ELF-1 (cell line): ENCODE measurements at places on chromosomes 6 and 20.

DNA sequence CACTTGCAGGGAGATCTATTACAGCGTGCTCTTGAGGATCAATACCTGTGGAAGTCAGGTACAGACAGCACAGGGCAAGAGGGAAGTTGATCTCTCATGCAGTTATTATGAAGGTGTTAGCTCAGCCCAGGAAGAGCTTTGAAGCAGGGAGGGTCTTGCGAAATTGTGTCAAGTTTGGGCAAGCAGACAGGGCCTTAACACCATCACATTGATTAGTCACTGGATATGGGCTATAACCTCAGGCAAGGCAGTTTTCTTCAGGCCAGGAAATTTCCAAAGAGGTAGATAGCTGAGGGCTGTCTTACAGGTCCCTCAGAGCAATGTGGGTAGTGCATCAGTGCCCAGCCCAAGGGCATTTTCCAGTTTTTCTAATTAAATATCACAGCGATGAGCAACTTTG lies 643.8 kb downstream of the DHX35 start:
- DNase-seq: no peak

DNA sequence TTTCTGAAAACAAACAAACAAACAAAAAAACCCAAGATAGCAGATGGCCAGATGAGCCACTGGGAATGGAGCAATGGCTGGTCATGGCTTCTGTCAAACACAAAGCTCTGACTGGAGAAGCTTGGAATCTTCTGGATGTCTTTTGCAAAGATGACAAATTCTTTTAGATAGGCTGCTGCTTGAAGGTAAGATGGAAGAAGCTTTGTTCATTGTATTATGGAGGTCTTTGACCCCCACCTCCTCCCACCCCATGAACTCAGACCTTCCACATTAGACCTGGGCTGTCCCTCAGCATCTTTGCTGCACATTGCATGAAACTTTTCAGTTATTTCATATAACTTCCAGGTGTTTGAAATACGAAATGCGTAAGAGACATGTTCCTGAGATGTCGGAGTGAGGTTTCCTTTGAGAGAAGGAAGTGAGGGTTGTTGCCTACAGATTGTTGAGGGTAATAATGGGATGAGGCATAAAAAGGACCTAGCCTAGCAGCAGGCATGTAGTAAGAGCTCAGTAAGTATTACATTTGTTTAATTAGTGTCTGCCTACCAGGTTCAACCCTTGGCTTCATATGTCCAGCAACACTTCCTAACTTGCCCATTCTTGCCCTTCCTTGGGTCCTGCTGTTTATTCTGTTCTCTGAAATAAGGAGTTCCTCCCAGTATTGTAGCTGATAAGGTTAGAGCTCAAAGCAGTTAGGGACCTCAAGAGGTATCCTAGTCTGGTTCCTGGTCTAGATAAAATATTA lies 51.4 kb upstream of the IER3 start:
- DNase-seq: no peak

DNA sequence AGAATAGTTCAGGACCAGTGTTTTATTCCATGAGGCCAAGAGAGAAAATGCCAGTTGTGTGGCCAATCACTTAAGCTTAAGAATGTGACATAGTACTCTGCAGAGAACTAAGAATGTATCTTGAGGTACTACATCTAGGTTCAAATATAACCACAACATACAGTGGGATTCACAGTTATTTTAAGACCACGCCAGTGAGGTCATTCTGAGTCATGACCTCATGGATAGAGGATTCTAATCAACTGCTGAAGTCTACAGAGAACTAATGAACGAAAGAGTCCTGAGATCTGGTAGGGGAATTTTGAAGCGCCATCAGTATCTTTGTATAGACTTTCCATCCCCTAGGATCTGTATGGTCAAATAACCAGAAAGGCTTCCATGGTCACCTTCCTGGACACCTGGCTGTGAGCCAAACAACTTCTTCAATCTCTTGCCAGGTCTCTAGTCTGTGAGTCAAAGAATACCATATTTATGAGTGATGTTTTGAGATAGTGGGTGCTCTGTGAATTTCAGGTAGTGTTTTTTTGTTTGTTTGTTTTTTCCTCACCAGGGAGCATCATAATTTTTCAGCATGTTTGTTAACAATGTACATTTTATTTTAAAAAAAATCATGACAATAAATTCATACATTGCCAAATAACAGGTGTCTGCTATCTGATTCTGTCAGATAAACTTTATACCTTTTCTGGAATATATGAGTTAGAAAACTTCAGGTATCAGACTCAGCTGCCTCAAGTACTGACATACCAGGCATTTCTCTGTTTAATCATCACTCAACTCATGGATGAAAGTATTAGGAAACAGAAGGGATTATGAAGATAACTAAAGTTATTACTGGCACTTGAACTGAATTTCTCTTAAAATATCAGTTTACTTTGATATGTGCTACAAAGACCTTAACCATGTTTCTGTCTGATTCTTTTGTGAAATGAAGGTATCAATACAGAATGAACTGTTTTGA lies 217.9 kb downstream of the PLCB4 start:
- DNase-seq: no peak

DNA sequence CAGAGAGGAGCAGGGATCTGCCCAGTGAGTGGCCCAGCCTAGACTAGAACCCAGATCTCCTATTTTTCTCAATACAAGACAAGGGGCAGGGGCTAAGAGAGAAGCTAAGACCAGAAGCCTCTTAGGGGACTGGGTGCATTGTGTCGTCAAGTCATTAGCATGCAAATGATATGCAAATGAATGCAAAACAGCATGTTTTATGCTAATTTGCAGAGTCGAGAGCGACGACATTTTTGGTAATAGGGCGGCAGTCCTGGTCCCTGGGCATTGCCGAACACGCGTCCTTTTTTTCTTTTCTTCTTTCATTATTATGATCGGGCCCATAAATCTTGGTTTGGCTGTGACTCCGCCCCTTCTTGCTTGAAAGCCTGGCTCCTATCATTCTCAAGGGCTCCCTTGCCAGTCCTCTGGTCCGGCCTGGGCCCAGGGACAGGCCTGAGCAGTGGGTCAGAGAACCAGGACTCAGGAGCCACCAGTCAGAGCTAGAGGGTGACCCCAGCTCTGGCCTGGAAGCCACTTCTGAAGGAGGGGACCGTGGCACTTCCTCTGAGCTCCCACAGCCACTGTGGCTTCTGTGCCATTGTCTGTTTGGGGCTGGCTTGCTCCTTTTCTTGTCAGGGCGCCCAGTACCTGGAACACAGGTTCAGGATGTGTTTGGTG lies 32.0 kb upstream of the SCRT2 start:
- no peak for DNase-seq

GRCh38 chr6:82436740-82437139 lies 73.1 kb downstream of the TPBG start:
- DNase-seq: no peak

GRCh38 chr20:44471481-44471882 lies 4.2 kb upstream of the TTPAL start:
- peak; percentile 18 for DNase-seq

DNA sequence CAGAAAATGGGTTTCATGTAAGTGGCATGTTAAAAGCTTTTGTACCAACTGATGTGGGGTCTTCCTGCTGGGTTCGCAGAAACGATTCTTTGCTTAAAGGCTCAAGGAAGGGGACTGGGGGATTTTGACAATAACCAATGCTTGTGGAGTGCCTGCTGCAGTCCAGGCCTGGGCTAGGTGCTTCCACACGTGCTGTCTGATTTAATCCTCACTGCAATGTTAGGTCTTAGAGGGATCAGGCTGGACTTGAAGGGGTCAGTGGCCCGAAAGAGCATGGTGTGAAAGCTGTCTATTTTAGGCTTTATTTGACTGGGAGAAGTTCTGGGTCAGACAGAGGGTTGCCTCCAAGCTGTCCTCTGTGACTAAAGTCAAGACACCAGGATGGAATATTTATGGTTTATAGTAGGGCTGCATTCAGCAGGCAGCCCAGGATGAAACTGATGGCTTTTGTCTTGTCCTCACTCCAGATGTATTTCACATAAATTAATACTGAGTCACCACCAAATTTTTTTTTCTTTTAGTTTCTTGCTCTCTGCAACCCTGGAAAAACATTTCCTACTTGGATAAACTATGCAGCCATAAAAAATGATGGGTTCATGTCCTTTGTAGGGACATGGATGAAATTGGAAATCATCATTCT lies 219.1 kb downstream of the ZMYND8 start:
- DNase-seq: no peak

DNA sequence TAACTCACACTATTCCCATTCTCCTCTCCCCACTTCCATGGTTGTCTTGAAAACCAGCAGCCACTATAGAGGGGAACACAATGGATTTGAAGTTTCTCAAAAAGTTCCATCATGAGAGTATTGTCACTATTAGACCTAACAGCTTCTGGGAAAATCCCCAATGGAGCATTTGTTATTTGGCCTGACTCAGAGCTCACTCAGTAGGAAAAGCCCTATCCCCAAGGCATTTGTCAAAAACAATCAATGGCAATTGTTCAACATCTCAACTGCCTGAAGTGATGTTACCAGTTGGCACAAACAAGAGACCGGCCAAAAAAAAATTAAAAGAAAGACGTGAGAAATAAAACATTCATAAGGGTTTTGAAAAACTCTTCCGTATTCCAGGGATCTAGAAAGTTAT lies 98.8 kb downstream of the MYLK4 start:
- DNase-seq: no peak

DNA sequence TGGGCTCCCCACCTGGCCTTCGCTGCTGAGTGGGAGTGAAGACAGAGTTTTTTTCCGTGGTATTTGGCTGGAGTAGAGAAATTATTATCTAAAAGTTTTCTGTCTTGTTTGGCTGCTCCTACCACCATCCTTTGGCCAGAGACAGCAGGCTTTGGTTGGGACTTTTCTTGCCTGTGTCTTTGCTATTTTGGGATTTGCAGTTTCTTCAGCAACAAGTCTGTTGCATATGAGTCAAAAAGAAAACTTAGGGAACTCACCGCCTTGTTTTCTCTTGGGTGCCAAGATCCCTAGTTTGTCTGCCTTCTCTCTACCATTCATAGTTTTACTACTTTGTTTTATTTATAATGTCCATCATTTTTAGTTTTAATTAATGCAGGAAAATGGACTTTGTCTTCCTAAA lies 683.8 kb downstream of the DOK5 start:
- DNase-seq: no peak

DNA sequence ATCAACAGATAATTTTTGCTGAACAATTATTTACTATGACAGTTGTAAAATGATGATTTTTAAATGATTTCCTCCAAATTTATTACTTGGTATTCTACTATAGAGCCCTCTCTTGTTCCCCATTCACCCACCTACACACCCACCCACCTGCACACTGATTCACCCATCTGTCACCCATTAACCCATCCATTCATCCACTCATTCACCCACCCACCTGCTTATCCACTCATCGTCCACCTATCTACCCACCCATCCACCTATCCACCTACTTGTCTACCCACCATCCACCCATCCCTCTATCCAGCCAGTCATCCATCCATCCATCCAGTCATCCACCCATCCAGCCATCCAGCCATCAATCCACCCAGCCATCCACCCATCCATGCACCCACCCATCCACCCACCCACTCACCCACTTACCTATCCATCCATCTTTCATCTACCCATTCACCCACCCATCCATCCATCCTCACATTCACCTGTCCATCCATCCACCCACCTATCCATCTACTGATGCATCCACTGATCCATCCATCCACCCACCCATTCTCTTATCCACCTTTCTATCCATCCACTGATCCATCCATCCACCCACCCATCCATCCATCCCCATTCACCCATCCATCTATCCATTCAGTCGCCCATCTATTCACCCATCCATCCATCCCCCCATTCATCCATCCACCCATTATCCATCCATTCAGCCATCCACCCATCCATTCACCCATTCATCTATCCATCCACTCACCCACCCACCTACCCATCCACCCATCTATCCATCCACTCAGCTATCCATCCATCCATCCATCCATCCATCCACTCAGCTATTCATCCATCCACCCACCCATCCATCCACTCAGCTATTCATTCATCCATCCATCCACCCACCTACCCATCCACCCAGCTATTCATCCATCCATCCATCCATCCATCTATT lies 72.0 kb downstream of the SYNJ2 start:
- no peak for DNase-seq

DNA sequence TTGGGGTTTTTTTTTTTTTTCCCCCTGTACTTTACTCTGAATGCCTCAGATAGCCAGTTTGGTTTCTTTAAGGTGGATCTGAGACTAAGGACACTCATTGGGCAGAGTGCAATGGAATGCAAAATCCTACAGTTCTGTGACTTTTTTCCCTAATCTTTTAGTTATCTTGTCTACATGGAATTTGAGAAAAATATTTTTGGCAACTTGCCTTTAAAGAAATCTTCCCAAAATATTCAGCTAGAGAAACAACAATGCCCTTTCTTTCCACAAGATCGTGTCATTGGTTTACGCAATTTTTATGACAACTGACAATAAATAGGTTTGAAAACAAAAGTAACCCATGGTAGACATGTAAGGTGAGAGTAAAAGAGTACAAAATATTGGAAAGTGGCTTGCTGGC lies 171.7 kb upstream of the LAMP5 start:
- no peak for DNase-seq

DNA sequence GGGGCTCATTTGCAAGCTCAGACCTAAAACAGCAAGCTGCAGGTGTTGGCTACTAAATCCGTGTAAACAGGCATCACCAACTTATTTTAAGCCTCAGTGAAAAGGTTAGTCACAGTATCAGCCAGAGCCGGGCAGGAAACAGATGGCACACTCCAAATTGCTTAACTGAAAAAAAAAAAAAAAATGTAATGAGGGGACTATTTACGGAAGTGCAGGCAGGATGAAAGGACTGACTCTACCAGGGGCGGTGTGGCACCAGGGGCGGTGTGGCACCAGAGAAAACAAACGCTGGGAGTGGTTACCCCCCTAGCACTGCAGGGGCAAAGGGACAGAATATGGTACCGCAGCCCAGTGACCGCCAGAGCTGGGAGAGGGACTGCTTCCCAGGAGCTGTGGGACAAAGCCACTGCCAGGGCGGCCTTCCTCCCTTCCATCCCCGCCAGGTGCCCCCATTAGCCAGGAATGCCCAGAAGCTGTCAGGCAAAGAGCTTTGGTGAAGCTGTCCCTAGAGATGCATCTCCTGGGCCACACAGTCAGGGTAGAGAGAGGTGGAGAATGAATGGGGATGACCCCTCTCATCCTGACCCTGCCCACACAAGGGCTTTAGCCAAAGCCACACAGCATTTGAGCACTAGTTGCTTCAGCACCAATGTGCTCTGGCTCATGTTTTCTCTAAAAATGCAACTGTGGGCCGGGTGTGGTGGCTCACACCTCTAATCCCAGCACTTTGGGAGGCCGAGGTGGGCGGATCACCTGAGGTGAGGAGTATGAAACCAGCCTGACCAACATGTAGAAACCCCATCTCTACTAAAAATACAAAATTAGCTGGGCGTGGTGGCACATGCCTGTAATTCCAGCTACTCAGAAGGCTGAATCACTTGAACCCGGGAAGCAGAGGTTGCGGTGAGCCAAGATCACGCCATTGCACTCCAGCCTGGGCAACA lies 39.6 kb upstream of the GFOD1 start:
- no peak for DNase-seq

DNA sequence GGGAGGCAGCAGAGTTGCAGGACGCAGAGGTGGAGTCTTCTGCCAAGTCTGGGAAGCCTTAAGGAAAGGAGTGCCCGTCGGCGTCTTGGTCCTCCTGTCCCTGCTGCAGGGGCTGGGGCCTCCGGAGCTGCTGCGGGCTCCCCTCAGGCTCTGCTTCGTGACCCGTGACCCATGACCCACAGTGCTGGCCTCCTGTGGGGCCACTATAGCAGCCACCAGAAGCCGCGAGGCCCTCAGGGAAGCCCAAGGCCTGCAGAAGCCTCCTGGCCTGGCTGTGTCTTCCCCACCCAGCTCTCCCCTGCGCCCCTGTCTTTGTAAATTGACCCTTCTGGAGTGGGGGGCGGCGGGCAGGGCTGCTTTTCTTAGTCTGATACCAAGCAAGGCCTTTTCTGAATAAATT lies 3.3 kb upstream of the COL9A3 start:
- no peak for DNase-seq

- peak; percentile 53 for DNase-seq
Observed at GRCh38 chr6:73511796-73512195, 9.0 kb downstream of the EEF1A1 start.
